ENCODE measurements at places on chromosomes 5 and 9. TPM values are rescaled to one million over a fixed set of nuclear protein-coding genes. Genes with fewer than 3 reads are reported as not detected.

GRCh38 chr5:114265432-114266060, 96.3 kb upstream of the KCNN2 start:
- no peak for DNase-seq

DNA sequence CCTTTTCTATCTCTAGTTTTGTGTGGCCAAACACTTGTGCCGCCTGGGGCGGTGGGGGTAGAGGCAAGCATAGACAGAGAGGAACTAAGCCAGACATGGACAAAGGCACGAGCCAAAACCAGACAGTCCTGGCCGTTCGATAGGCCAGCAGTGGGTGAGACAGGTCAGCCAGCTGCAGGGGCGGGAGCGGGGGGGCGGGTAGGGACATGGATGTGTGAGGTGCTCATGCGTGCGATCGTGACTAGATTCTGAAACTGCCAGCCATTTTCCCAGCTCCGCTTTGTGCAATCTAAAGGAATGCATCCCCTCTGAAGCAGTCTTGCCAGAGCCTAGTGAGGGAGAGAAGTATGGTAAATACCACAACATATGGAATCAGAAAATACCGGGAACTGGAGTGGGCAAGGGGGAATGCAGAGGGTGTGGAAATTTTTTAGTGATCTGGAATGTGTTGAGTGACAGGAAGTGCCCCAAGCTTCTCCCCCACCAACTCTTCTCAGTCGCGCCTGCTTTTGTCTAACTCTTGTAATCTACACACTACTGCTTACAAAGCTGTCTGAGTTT, 111.9 kb downstream of the NR6A1 start:
- peak; percentile 93 for DNase-seq

DNA sequence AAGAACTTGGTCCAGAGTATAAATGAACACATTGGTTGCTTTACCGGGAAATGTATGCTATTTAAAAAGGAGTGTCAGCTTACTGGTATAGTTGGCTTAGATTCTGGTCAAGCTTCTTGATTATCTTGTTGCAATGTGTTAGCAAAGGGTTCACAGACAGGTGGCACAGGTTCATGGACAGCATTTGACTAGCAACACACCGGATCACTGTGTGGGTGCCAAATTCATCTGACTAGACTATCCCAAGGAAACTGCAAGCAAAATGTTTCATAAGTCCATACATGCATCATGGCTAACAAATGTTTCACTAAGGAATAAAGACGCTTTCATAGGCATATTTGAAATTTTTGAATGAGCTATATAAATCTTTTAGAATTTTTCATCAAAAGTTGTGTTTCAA, 274.1 kb downstream of the PLK2 start:
- peak; percentile 21 for DNase-seq

GRCh38 chr5:101431201-101431600, 528.1 kb upstream of the ST8SIA4 start:
- DNase-seq: no peak

GRCh38 chr5:122906768-122907167, 61.4 kb downstream of the SNX24 start:
- DNase-seq: peak; percentile 8

Gene PCDHB15
- 0.45 TPM for total RNA-seq

Gene PCDHGC5
- total RNA-seq: 1.8 TPM

Gene PCDHB12
- total RNA-seq: 0.16 TPM

Gene PCDHB7
- total RNA-seq: 0.14 TPM

Gene BSPRY
- 0.17 TPM for total RNA-seq
